ENCODE measurements at places on chromosomes 4 and X.

- DNase-seq, result no peak
Measured at GRCh38 chr4:88102026-88102425, 56.4 kb downstream of the ABCG2 start.

DNA sequence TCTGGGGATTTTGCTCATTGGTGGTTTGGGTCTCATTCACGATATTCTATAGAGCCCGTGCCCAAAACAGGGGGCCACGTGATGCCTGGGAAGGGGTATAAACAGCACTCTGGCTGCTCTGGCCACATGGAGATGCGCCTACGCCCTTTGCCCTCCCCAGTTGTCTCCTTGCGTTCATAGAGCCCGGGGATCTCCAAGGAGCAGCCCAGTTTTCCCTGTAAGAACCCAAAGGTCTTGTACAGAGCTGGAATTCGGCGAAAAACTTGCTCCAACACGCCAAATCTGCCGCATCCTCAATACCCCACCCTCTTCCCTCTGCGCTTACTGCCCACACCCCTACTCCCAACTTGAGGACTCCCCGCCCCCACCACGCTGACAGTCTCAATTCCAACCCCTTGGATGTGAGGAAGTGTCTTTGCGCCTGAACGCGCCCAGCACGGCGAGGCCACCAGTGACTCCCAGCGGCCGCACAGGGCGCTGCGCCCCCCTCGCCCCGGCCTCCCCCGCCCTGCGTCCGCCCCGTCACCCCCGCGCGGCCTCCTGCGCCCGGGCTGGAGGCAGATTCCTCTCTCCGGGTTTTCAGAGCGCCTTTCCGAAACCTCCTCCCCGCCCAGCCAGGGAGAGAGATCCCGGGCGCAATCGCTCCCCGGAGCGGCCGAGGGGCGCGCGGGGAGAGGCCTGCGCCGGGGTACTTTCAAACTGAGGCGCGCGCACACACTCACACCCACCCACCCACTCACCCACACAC lies at the start of gene NHS:
Gene NHS, plus strand, starts transcription at position 582 of the 748 bp plus-strand sequence. CDS start 558 bp downstream, outside the sequence.
- DNase-seq, result no peak

DNA sequence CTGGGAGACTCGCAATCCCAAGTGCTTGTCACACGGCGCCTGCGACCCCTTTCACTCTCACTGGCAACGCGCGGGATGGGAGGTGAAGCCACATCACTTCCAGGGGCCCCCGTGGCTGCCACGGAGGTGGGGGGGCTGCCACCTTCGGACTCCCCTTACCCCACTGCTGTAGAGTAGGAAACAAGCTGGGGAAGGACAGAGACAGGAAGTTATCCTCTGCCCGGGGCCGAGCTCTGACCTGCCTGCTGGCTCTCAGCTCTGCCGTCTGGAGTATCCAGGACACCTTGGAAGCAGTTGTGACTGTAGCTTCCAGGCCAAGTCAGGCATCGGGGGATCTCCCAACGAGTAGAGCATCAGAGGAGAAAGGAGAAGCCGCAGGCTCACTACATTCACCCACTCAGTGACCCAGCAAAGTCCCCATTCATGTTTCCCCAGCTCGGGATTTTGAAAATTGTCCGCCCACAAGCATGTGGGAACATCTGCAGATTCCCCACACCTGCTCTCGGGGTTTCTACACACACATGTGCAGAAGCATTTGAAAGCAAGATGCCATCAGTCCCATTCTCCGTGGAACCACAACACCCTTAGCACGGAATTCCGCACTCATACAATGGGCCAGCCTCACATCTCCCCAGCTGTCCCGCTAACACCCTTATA lies 10.8 kb downstream of the PDZD4 start:
- DNase-seq, result no peak

- DNase-seq, result no peak
Measured at GRCh38 chr4:162782096-162782777, 384.5 kb downstream of the NAF1 start.

- DNase-seq, result no peak
Measured at GRCh38 chrX:115892787-115893671, 277.5 kb upstream of the AGTR2 start.

GRCh38 chr4:24070117-24070516 lies 180.3 kb upstream of the PPARGC1A start:
- DNase-seq, result no peak

DNA sequence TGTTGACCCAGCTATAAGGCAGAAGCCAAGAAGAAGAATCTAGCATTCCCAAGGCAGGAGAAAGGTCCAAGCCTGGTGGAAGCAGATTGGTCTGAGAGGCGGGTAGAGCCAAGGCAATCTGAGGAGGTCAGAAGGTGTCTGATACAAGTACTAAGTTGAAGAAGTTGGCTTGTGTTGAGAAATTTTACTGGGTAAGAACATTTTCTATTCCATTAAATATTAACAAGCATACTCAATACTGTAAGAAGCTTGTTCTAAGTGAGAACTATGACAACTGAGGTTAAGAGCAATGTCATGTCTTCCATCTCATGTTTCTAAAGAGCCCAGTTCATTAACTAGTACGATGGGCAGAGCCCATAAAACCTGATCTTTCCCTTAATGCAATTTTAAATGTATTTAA lies 75.0 kb downstream of the FAM13A start:
- no peak for DNase-seq

- no peak for DNase-seq
Measured at GRCh38 chr4:68347845-68348244, 2.0 kb downstream of the YTHDC1 start.

Measured in activated CD4-positive, alpha-beta memory T cell treated with anti-CD3 and anti-CD28 coated beads, Interleukin-2, amount 10 ng/mL, durations not matched to agents 7 days and 5 days (primary cell).